ENCODE measurements at places on chromosomes 11 and 22.

DNA sequence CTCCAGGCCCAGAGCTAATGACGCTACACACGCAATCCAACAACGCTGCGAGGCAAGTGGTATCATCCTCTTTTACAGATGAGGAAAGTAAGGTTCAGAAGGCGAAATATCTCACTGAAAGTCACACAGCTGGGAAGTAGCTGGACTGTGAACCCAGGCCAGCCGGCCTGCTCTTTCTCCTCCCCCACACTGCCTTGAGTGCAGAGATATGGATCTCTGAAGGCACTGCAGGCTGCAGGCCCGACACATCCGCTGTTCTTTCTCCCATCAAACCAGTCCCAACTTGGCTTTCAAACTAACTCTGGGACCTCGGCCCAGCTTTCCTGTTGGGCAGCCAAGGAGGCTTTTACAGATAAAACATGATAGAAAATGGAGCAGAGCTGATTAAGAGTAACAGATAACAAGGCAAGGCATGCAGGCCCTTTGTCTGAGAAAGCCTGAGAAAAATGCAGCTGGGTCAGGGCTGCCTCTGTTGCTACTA is 64.0 kb upstream of the PTPRJ start:
- no peak for DNase-seq

- no peak for DNase-seq
Measured at GRCh38 chr22:39395936-39396796, 3.4 kb upstream of the TAB1 start.

DNA sequence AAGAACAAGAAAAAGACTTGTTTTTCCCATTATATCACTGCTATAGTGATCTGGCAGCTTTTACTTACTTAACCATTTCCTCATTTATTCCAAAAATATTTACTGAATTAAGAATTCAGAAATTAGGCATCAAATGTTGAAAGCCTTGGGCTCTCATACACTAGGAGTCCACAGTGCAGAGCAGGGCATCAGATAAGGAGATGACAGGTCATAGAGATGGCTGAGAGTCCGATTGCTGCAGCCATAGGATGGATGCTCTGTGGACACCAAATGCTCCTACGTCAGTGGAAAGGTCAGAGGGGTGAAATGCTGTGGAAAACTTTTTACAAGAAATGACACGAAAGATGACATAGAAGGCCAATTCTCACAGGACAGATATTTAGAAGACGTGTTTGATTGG is 771.1 kb downstream of the LRRC4C start:
- DNase-seq, result no peak

DNA sequence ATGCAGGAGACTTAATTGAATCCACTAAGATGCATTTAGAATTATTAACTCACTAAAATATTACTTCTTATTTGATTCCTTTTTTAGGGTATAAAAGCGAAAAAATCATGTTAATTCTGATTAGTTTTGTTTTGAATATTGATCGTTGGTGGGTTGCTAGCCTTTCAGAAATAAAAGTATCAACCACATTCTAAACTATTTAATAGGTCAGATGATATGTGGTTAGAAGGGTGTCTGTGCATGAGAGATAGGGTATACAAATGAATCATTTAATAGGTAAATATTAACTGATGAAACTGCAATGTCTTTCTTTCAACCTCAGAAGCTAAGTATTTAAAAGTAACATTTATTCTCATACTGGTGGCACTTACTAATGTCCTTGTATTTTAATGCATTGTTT is 515.1 kb downstream of the CNTN5 start:
- DNase-seq, result no peak

DNA sequence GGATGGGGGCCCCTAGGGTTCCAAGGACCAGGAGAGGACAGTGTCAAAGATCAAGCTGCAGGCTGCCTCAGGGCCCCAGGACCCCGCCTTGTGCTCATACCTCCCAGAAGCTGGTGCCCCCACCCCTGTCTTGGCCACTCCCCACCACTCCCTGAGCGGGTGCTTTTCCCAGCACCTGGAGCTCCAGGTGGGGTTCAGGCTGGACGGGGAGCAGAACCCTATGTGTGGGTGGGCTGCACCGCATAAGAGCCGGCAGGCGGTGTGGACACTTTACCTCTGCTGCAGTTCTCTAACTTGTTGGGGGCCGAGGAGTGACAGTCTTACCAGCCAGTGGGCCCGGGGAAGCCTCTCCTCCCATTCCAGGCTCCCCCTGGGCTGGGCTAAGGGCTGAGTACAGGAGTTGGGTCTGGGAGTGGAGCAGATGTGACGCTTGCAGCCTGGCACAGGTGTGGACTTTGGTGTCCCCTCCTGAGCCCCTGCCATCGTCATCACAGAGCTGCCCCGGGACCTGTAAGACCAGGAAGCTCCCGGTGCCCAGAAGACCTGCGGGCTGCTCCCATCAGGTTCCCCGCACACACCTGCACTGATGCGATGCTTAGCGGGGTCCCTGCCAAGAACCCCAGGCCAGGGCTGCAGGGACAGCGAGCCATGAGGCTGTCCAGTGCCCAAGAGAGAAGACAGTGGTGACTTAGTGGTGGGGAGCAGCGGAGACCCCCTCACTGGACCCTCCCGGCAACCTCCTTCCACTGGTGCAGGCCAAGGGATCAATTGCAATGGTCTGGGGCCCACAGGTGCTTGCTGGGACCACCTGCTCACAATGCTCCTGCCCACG is 674.5 kb downstream of the BRD1 start:
- no peak for DNase-seq

DNA sequence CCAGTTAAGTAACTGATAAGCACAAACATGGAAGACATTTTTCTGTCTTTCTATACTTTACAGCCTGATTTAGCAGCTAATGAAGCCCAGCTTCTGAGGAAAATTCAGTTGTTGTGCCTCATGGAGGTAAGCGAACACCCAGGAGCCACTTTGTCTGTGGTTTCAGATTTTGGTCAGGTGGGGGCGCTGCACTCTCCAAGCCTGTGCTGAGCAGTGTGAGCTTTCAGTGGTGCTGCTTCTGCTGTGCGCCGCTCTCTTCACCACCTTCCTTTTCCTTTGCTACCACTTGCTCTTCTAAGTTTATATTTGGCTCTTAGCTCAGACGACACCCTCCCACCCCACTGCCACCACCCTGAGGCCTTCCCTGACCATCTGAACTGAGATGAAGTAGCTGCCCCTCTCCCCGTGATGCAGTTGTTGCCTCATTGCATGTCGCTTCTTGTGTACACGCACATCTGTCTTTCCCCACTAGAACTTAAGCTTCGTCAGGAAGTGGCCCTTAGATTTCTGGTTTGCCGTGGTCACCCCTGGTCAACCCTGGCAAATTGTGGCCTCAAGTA is 14.0 kb downstream of the PSMD13 start:
- no peak for DNase-seq

DNA sequence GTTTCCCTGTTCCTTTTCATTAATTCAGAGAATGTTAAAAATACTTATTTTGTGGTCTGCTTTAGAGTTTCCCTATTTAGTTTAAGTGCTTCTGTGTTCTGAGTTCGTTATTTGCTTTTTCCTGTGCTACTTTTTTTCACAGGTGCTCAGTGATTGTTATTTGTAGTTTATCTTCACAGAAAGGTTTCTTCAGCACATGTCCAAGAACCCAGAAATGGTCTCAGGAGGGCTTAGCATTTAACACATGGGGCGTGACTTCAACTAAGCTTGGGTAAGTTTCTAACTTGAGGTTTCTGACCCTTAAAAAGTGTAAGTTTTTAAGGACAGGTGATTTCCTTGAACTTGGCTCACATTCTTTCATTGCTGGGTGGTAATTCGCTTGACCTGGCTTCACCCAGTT is 157.3 kb downstream of the AASDHPPT start:
- DNase-seq, result no peak

GRCh38 chr11:367956-368413 is 1.3 kb upstream of the B4GALNT4 start:
- DNase-seq, result no peak

- no peak for DNase-seq
Measured at GRCh38 chr11:66317723-66318599, 1.1 kb upstream of the CD248 start.

DNA sequence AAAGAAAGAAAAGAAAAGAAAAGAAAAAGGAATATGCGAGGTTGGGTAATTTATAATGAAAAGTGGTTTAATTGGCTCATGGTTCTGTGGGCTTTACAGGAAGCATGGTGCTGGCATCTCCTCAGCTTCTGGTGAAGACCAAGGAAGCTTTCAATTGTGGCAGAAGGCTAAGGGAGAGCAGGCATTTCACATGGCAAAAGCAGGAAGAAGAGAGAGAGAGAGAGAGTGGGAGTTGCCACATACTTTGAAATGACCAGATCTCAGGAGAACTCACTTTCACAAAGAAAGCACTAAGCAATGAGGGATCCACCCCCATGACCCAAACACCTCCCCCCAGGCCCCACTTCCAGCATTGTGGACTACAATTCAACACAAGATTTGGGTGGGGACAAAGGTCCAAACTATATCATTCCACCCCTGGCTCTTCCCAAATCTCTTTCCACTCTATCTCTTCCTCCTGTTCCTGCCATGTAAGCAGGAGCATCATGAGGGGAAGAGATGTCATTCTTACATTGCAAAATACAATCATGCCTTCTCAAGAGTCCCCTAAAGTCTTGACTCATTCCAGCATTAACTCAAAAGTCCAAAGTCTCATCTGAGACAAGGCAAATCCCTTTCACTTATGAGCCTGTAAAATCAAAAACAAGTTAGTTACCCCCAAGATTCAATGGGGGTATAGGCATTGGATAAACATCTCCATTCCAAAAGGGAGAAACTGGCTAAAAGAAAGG is 38.9 kb downstream of the LINC01488 start:
- no peak for DNase-seq

GRCh38 chr11:62104816-62105653 is 18.8 kb upstream of the INCENP start:
- DNase-seq, result no peak

- DNase-seq, result no peak
Measured at GRCh38 chr11:133443206-133443747, 89.0 kb downstream of the OPCML start.

- no peak for DNase-seq
Measured at GRCh38 chr11:131910178-131910522, 539.7 kb downstream of the NTM start.

- no peak for DNase-seq
Measured at GRCh38 chr11:104113541-104113940, 50.4 kb downstream of the PDGFD start.

DNA sequence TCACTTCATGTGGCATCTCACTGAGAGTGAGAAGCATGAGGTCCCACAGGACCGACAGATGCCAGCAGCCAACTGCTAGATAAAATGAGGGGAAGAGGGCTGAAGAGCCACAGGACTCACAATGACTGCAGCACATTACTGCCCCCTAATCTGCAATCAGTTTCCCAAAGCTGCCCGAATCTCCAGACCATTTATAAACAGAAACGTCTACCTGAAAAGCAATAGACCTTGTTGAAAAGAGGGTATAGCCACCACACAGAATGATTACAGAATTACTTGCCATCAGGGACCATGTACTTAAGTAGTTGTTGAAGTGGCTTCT is 12.4 kb upstream of the TEF start:
- DNase-seq, result no peak

- no peak for DNase-seq
Measured at GRCh38 chr11:3939211-3939610, 83.7 kb downstream of the STIM1 start.

- DNase-seq, result no peak
Measured at GRCh38 chr11:11416917-11417316, 63.9 kb upstream of the CSNK2A3 start.

DNA sequence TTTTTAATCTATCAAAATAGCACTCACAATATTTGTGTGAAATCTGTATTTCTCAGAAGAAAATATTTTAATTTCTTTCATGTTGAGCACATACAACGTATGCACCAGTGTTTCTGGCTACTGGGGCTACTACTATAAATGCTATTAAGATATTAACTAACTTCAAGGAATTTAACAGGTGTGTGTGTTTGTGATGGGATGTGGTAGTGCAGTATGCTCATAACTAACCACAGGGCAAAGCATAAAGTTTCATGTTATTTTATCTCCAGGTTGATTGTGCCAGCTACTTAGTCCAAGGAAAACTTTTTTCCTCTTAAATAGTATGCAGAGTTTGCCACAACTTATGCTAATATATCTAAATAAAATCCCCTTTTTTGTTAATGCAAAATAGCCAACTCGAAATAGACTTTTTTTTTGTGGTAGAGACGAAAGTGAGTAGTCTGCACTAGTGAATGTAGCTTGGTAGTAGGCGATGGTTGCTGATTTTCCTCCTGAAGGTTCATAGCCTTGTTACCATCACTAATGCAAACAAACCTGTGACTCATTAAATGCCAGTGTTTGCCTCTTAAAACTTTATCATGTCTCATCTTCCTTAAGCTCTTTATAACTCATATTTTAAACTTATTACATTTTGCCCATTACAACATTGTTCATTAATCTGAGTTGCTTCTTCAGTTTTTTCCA is 565.5 kb upstream of the ANO3 start:
- DNase-seq, result no peak

GRCh38 chr11:61533401-61533800 is 24.9 kb downstream of the LRRC10B start:
- DNase-seq, result peak; percentile 80

- no peak for DNase-seq
Measured at GRCh38 chr11:131693756-131694155, 323.3 kb downstream of the NTM start.

DNA sequence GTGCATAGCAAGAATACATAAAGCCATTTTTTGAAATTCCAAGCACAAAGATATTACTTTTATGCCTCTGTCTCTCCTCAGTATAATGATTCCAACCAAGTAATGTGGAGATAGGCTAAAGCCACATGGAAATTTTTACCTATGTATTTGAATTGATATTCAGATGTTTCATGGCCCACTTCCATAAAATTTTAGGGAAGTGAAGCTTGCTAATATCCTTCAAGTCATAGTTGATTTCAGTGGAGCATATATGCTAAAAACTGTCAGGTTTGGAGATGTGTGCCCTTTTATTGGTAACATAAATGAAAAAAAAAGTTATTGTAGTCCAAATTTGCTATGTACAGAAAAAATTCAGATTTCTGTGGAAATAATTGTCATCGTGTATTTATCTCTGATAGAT is 12.3 kb downstream of the MS4A4E start:
- DNase-seq, result no peak

DNA sequence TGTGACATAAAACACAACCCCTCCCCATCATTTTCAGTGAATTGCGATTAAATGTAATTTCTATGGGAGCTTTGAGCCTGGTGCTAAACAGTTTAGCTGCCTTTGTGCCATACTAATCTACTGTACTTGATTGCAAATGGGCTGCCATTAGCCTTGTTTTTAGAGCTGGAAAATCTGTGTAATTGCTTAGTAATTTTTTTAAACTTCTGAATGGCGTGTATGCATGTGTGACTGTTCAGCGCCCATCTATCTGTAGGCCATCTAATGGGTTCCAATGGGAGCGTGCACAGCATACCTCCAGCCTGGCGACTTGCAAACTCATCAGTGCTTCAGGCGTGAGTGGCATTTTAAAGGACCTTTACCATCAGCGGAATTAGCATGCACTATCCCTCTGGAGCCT is 142.7 kb upstream of the KIRREL3 start:
- DNase-seq, result no peak

DNA sequence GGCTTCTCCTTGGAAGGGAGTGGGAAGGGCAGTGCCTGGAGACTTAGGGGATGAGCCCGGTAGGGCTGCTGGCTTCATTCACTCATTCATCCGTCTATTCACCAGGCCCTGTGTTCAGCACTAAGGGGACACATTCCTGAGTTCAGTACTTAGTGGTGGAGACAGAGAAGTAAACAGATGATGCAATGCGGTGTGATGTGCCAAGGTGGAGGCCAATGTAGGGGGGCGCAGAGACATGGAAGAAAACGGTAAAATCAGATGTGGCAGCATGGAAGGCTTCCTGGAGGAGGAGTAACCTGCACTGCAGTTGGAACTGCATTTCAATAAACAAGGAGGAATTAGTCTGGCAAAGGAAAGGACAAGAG is 21.3 kb downstream of the GRIK4 start:
- DNase-seq, result no peak

- no peak for DNase-seq
Measured at GRCh38 chr11:120676991-120677390, 165.4 kb downstream of the GRIK4 start.

All from NCI-H345 (cell line).